Psoas muscle (tissue), 8 donors: ENCODE measurements at places on chromosomes 13 and 19. TPM values are rescaled to one million over a fixed set of nuclear protein-coding genes. Genes with fewer than 3 reads are reported as not detected.
A peak's percentile ranks its signal among the peaks of the same experiment; 100 is the strongest.

DNA sequence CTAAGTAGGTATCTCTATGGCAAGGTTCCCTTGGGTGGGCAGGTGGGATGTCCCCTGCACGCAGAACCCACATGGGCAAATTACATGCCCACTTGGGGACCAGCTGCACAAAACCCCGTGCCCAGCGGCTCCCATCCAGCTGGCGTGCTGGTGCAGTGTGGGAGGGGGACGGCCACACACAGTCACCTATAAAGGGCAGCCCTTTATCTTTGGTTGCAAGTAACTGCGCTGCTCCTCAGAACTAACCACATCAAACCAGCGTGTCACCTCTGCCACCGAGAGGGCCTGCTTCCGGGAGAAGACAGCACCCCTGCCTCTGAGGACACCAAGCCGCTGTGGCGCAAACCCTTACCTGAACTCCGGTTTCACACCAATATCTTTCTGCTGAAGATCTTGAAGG is 32.2 kb downstream of the ANKRD27 start:
- peaks cover 95% of the 10 kb centered on the region for H3K36me3 ChIP-seq
- no peaks in the 10 kb centered on the region for H3K4me1 ChIP-seq
- no peaks in the 10 kb centered on the region for H3K27me3 ChIP-seq
- no peak overlapping the region for H3K4me3 ChIP-seq
- no peak for DNase-seq

GRCh38 chr13:48185018-48185417 is 48.0 kb upstream of the ITM2B start:
- H3K36me3 ChIP-seq: no peaks in the 10 kb centered on the region
- H3K27ac ChIP-seq: no peak overlapping the region
- H3K4me1 ChIP-seq: no peaks in the 10 kb centered on the region
- no peak for DNase-seq
- no peak overlapping the region for H3K4me3 ChIP-seq
- no peaks in the 10 kb centered on the region for H3K27me3 ChIP-seq

DNA sequence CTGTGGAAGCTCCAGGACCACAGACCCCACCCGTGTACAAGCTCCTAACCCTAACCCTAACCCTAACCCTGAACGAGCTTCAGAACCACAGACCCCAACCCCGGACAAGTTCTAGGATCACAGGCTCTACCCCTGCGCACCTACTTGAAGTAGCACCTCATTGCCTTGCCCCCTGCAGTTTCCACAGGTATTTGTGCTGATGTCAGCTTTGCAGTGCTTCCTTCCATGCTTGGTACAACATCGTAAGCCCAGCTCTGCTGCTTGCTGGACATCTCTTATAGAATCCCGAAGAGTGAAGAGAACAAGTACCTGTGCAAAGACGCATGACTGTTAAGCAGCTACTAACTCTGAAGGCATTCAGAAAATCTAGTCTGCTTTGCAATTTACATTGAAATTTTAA is 20.7 kb upstream of the CDC16 start:
- no peaks in the 10 kb centered on the region for H3K27me3 ChIP-seq
- no peaks in the 10 kb centered on the region for H3K36me3 ChIP-seq
- no peak overlapping the region for H3K27ac ChIP-seq
- no peak for DNase-seq
- H3K4me3 ChIP-seq: no peak overlapping the region

SYNE4 gene
- total RNA-seq: 0.24 TPM

AMER2 gene
- total RNA-seq: 0.04 TPM

SEMA6B gene
- total RNA-seq: 11.2 TPM

GRCh38 chr19:56372281-56372680 is 21.1 kb downstream of the ZNF582 start:
- peaks cover 37% of the 10 kb centered on the region for H3K36me3 ChIP-seq
- H3K27me3 ChIP-seq: no peaks in the 10 kb centered on the region
- DNase-seq: no peak
- no peak overlapping the region for H3K4me3 ChIP-seq
- H3K27ac ChIP-seq: no peak overlapping the region

GRCh38 chr13:30313311-30313710 is 6.0 kb upstream of the KATNAL1 start:
- no peak overlapping the region for H3K4me3 ChIP-seq
- H3K27me3 ChIP-seq: no peaks in the 10 kb centered on the region
- H3K4me1 ChIP-seq: peaks cover 20% of the 10 kb centered on the region
- H3K36me3 ChIP-seq: no peaks in the 10 kb centered on the region

GPC6 gene
- total RNA-seq: 0.57 TPM

DNA sequence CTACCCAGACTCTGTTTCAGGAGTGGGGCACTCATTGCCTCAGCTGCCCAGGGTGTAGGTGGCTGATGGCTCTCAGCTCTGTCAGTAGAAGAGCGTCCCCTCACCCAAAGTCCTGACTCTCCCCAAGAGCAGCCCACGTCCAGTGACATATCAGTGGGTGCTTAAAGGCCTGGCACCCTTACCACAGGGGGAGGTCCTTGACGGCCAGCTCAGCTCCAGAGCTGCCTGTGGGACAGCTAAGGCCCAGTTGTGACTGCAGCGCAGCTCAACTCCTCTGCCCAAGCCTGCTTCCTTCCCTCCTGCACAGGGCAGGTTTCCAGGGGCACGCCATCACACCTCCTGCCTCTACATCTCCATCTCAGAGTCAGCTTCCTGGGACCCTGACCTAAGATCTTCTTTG is 32.4 kb downstream of the GRIK5 start:
- no peaks in the 10 kb centered on the region for H3K27me3 ChIP-seq
- peaks cover 9% of the 10 kb centered on the region for H3K4me1 ChIP-seq
- DNase-seq: no peak
- H3K36me3 ChIP-seq: no peaks in the 10 kb centered on the region

DNA sequence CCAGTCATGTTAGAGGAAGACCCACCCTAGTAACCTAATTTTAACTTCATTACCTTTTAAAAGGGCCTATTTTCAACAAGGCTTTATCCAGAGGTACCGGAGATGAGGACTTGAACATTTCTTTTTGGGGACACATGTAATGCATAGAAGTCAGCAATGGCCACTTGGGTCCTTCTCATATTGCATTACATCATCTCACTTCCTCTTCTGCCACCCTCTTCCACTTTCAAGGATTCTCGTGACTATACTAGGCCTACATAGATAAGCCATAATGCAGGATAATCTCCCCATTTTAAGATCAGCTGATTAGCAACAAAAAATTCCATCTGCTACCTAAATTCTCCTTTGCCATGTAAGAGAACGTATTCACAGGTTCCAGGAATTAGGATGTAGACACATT is 557.2 kb downstream of the KCTD12 start:
- DNase-seq: no peak
- H3K27me3 ChIP-seq: no peaks in the 10 kb centered on the region
- H3K27ac ChIP-seq: no peak overlapping the region
- H3K36me3 ChIP-seq: no peaks in the 10 kb centered on the region
- H3K4me3 ChIP-seq: no peak overlapping the region

TRMT1 gene
- 34.5 TPM for total RNA-seq

DNA sequence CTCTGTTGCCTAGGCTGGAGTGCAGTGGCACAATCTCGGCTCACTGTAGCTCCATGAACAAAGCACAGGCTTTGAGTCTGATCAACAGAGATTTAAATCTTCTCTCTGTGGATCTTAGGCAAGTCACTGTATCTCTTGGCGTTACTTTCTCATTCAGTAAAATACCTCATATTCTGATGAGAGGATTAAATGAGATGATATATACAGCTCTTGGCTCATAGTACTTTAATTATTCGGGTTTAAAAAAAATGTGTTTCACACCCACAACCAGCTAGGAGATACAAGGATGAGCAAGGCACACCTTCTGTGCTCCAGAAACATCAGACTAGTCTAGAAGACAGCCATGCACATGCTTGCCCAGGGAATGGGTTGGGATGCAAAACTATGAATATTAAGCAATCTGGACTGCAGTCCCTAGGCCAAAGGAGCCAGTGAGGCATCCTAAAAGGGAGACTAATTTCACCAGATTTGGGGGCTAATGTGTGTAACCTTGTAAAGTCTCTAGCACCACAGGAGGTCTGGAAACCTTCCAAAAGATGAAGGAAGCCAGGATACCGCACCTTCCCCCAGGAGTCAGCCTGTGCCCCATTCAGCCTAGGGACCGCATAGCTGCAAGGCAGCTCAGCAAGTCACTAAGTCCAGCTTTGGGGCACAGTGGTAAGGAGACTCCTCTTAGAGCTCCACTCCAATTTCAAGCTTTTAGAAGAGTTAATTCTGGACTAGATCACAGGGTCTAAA is 2.5 kb downstream of the VPS36 start:
- no peak for DNase-seq
- H3K4me3 ChIP-seq: peak overlapping the region; percentile 91
- H3K27ac ChIP-seq: no peak overlapping the region
- H3K27me3 ChIP-seq: no peaks in the 10 kb centered on the region

DNA sequence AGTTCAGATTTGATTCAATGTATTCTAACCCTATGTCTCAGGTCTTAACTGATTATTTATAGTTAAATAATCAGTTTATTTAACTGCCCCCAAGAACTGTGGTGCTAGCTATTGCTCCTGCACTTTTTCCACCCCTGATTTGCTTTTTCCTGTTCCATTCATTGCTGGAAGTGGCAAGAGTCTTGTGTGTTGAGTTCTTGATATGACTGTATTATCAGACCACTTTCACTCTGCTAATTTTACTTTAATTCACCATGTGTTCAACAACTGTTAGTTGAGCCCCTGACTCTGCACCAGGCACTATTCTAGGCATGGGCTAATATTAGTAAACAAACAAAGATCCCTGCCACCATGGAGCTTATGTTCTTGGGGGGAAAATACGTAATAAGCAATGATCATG is 39.9 kb downstream of the WDFY2 start:
- H3K4me1 ChIP-seq: peaks cover 15% of the 10 kb centered on the region
- H3K27me3 ChIP-seq: no peaks in the 10 kb centered on the region
- DNase-seq: no peak
- H3K4me3 ChIP-seq: no peak overlapping the region
- H3K36me3 ChIP-seq: no peaks in the 10 kb centered on the region

- H3K27me3 ChIP-seq: no peaks in the 10 kb centered on the region
- no peak overlapping the region for H3K27ac ChIP-seq
- no peak for DNase-seq
- no peak overlapping the region for H3K4me3 ChIP-seq
- no peaks in the 10 kb centered on the region for H3K4me1 ChIP-seq
- no peaks in the 10 kb centered on the region for H3K36me3 ChIP-seq
Measured at GRCh38 chr19:4326837-4327251, 11.8 kb downstream of the STAP2 start.
